ENCODE measurements at places on chromosomes 3 and 15. TPM values are rescaled to one million over a fixed set of nuclear protein-coding genes. Genes with fewer than 3 reads are reported as not detected.

DAG1 gene
- 71.6 TPM for total RNA-seq

ACSBG1 gene
- not detected for total RNA-seq

PDZRN3 gene
- 1.5 TPM for total RNA-seq

CSK gene
- 50.9 TPM for total RNA-seq

DNA sequence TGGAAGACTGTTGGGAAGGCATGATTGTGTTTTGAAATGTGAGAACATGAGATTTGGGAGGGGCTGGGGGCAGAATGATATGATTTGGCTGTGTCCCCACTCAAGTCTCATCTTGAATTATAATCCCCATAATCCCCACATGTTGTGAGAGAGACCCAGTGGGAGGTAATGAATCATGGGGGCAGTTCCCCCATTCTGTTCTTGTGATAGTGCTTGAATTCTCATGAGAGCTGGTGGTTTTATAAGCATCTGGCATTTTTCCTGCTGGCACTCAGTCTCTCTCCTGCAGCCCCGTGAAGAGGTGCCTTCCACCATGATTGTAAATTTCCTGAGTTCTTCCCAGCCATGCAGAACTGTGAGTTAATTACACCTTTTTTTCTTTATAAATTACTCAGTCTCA, 430.5 kb downstream of the OTOL1 start:
- no peak overlapping the region for H3K27ac ChIP-seq
- no peak for DNase-seq
- H3K36me3 ChIP-seq: no peaks in the 10 kb centered on the region
- H3K27me3 ChIP-seq: no peaks in the 10 kb centered on the region
- H3K4me1 ChIP-seq: no peaks in the 10 kb centered on the region
- no peak overlapping the region for H3K4me3 ChIP-seq

DNA sequence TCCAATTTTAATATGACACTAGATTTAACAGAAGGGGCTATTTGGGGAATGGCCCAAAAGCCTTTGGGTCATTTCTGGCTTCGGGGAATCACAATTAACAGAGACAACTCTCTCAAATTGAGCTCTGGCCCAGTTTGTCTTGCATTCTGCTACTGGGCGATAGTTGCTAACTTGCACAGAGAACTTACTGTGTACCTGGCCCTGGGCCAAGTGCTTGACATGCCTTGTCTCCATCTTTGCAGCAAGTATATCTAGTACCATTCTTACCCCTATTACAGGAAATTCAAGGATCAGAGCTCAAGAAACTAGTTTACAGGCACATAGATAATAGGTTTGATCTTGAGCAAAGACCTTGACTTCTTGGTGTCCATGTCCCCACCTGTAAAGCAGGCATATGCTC, 175.7 kb downstream of the TMEM108 start:
- H3K27me3 ChIP-seq: no peaks in the 10 kb centered on the region
- H3K4me1 ChIP-seq: no peaks in the 10 kb centered on the region
- H3K4me3 ChIP-seq: no peak overlapping the region
- DNase-seq: no peak
- H3K36me3 ChIP-seq: no peaks in the 10 kb centered on the region

GRCh38 chr15:93024716-93025624, 64.0 kb downstream of the RGMA start:
- peaks cover 35% of the 10 kb centered on the region for H3K36me3 ChIP-seq
- H3K27me3 ChIP-seq: no peaks in the 10 kb centered on the region
- no peak overlapping the region for H3K4me3 ChIP-seq
- peaks cover 40% of the 10 kb centered on the region for H3K4me1 ChIP-seq
- no peak for DNase-seq
- no peak overlapping the region for H3K27ac ChIP-seq

DNA sequence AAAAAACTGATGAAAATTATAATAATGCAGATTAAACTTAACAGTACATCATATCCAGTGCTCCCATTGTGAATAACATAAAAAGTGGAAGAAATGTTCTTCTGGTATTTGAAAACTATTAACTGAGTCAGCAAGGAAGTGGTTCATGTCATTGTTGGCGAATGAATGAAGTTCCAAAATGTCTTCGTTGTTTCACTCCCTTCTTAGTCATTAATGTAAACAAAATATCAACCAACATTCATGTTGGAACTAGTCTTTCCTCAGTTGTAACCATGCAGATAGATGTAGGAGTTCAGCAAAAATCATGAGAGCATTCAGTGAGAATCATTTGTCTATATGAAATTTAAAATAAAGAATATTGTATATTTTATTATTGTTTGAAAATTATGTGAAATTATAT, 44.1 kb upstream of the ICE2 start:
- H3K36me3 ChIP-seq: no peaks in the 10 kb centered on the region
- peaks cover 10% of the 10 kb centered on the region for H3K4me1 ChIP-seq
- H3K27ac ChIP-seq: no peak overlapping the region
- no peak for DNase-seq

DNA sequence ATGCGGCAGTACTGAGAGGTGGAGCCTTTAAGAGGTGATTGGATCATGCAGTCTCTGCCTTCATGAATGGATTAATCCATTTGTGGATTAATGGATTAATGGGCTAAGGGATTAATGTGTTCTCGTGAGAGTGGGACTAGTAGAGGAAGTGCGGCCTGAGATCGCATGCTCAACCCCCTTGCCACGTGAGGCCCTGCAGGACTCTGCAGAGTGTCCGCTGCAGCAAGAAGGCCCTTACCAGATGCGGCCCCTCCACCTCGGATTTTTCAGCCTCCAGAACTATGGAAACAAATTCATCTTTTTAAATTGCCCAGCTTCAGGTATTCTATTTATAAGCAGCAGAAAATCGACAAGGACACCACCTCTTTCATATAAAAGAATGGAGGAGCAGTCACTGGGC, 148.8 kb downstream of the TPRA1 start:
- no peak overlapping the region for H3K4me3 ChIP-seq
- no peaks in the 10 kb centered on the region for H3K36me3 ChIP-seq
- no peaks in the 10 kb centered on the region for H3K27me3 ChIP-seq
- DNase-seq: no peak
